MCF 10A (cell line): ENCODE measurements at places on chromosomes 3 and 15. TPM values are rescaled to one million over a fixed set of nuclear protein-coding genes. Genes with fewer than 3 reads are reported as not detected.

FEZF2 gene
- total RNA-seq = not detected in 2 replicates

SLC6A20 gene
- not detected in 2 replicates for total RNA-seq

GNAT1 gene
- total RNA-seq = 0.49 TPM in 1 of 2 replicates, not detected in the other

GOLGA6L7 gene
- not detected in 2 replicates for total RNA-seq

GALNT15 gene
- total RNA-seq = 3.0 and 10.2 TPM in 2 replicates

HYAL2 gene
- 11.6 and 12.6 TPM in 2 replicates for total RNA-seq

CHRM5 gene
- not detected in 2 replicates for total RNA-seq

PFKFB4 gene
- total RNA-seq = 3.4 and 4.6 TPM in 2 replicates

CCDC54 gene
- total RNA-seq = not detected in 2 replicates

GP9 gene
- total RNA-seq = not detected in 2 replicates

DPPA2 gene
- not detected in 2 replicates for total RNA-seq
